IMR-90 (cell line): ENCODE measurements at places on chromosomes 1 and 21. TPM values are rescaled to one million over a fixed set of nuclear protein-coding genes. Genes with fewer than 3 reads are reported as not detected.

DNA sequence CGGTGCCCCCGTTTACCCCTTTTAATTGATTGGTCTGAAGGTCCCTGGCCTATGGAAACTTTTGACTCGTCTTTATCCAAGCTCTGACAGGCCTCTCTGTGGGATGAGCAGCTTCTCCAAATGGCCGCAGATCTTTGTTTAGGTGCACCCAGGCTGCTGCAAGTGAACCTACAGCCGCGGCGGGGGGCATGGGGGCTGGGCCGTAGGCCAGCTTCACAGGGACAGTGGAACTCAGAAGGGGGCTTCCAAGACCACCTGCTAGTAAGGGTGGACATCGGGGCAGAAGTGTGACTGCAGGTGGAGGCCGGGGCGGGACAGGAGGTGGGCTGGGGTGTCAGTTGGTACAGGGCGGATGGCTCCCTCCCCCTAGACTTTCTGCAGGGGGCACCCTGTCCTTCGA is 257.5 kb downstream of the SIPA1L2 start:
- H3K27ac ChIP-seq: no peak overlapping the region
- no peaks in the 10 kb centered on the region for H3K36me3 ChIP-seq
- no peak overlapping the region for H3K4me3 ChIP-seq
- peaks cover 2% of the 10 kb centered on the region; the same call in 1 of the 2 replicates for H3K4me1 ChIP-seq
- no peak for DNase-seq

DNA sequence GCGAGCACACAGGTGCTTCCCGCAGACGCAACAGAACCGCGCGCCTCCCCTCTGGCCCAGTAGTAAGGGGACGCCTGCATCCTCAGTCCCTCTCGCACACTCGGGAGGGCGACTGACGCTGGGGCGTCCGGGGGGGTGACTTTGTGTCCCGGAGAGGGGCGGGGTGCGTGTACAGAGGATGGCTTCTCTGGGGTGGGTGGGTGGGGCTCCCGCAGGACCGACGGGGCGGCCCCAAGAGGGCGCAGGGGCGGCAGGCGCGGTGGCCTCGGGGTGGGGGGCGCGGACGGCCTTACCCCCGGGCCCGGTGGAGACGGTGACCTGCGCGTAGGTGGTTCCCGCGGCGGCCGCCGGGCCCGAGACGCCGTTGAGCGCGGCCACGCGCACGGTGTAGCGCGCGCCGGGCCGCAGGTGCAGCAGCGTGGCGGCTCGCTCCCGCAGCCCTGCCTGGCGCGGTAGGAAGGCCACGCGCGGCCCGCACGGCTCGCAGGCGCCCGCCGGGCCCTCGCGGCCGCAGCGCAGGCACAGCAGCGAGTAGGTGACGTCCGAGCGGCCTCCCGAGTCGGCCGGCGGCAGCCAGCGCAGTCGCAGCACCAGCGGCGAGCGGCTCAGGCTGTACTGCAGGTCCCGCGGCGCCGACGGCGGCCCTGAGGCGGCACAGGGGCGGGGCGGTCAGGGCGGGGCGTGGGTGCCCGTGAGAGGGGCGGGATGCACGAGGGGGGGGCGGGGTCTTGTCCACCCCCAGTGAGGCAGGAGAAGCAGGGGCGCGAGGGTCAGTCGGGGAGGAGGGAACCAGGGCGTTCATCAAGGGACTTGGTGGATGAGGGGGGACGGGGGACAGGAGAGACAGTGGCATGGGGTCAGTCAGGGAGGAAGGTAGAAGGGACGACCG is 12.1 kb downstream of the EPHA10 start:
- H3K27ac ChIP-seq: no peak overlapping the region
- H3K4me3 ChIP-seq: no peak overlapping the region
- H3K4me1 ChIP-seq: no peaks in the 10 kb centered on the region
- H3K36me3 ChIP-seq: no peaks in the 10 kb centered on the region
- no peak for DNase-seq

- H3K27me3 ChIP-seq: no peaks in the 10 kb centered on the region
- DNase-seq: no peak
- H3K4me3 ChIP-seq: no peak overlapping the region
- no peak overlapping the region for H3K27ac ChIP-seq
- H3K4me1 ChIP-seq: no peaks in the 10 kb centered on the region; the same call in 1 of the 2 replicates
Measured at GRCh38 chr1:56291374-56291919, 287.9 kb downstream of the PLPP3 start.

DNA sequence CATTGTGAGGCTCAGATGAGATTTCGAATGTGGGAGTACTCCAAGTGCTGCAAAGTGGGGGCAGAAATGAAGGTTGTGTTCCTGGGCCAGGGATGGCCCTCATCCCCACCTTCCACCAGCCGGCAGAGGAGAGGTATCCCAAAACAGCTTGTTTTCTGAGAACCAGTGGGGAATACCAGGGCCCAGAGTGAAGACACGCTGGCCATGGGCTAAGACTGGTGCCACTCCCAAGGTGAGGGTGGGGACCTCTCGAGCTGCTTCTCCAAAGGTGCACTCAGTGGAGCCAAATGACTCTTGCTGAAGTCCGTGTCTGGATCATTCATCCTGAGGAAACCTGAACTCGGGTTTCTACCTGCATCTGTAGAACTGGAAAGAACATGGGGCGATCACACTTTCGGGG is 22.1 kb downstream of the KCNA2 start:
- H3K4me3 ChIP-seq: no peak overlapping the region
- no peak for DNase-seq
- H3K27ac ChIP-seq: no peak overlapping the region

The UBE2U gene
- not detected in 2 replicates for total RNA-seq
